ENCODE measurements at places on chromosomes 5 and 9.

GRCh38 chr9:134227451-134228411 lies 63.4 kb upstream of the RNU6ATAC start:
- no peak for DNase-seq

GRCh38 chr9:118693645-118694044 lies 675.6 kb downstream of the BRINP1 start:
- no peak for DNase-seq

DNA sequence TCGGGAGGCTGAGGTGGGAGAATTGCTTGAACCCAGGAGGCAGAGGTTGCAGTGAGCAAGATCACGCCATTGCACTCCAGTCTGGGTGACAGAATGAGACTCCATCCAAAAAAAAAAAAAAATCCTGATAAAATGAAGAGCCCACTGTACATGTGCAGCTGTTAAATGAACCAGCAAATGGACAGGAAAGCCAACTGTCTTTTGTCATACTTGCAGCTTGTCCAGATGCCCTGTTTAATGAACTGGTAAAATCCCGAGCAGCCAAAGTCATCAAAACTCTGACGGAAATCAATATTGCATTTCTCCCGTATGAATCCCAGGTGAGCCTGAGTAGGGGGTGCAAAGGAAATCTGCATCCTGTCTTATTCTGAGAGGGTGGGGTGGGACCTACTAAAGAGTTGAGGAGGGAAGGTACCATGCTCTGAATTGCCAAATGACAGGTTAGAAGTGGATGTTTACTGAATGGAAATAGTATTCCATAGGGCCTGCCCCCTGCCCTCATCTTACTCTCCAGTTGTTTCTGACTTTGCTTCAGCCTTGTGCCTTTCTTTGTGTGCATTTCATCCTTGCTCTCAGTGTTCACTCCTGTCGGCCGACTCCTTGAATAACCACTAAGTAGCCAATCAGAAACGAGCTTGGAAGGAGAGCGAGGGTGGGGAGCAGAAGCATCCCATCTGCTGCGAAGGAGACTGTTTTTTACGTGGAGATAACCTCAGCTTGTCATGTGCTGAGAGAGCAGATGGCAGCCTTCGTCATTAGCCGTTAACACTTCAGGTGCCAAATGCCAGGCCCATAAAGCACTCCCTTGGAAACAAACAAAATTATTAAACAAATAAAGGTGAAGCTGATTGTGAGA lies 45.7 kb upstream of the CFAP157 start:
- no peak for DNase-seq

GRCh38 chr9:86163503-86163902 lies 64.1 kb upstream of the GOLM1 start:
- DNase-seq = peak; percentile 66

GRCh38 chr9:17462869-17463464 lies 115.9 kb upstream of the SH3GL2 start:
- DNase-seq = peak; percentile 76

DNA sequence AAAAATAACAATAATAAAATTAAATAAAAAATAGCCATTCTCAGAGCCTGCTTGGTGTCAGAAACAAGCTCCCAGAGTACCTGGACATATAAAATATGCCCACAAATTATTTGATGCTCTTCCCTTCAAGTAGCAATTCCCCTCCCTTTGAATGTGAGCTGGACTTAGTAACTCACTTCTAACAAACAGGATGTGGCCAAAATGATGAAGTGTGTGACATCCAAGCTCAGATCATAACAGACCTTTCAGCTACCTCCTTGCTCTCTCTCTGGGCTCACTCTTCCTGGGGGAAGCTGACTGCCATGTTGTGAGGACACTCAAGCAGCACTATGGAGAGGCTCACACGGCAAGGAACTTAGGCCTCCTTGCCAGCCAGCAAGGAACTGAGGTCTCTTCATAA lies 69.0 kb downstream of the SPRY4 start:
- DNase-seq = peak; percentile 16

DNA sequence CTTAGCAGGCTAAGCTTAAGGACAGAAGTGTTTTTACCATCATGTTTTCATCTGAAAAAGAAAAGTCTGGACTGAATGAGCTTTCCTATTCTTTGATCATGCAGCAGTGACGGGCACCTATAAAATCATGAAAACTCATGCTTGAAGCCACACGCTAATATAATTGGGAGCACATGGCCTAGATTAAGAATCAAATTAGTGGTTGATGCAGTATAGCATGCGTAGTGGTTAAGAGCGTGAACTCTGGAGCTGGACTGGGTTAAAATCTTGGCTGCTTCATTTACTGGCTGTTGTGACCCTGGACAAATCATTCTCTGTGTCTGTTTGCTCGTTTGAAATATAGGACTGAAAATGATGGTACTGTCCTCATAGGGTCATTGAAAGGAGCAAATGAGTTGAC lies 49.9 kb upstream of the IL13 start:
- no peak for DNase-seq

DNA sequence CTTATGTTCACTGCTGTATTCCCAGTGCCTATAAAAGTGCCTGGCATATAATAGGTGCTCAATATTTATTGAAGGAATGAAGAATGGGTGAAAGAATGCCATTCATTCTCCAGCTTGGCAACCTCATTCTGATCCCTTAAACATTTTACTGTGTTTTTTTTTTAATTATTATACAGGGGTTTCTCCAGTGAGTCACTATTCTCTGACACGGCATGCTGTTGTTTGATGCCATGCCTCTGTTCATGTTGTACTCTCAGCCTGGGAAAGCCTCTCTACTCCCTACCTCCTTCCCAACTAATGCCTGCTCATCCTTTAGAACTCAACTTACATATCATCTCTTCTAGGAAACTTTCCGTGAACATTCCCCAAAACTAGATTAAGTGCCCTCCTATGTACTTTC lies 70.2 kb upstream of the PHF24 start:
- DNase-seq = no peak

GRCh38 chr9:73527521-73527920 lies 375.9 kb downstream of the ANXA1 start:
- peak; percentile 18 for DNase-seq

- no peak for DNase-seq
Observed at GRCh38 chr5:40634154-40634553, 45.6 kb upstream of the PTGER4 start.

DNA sequence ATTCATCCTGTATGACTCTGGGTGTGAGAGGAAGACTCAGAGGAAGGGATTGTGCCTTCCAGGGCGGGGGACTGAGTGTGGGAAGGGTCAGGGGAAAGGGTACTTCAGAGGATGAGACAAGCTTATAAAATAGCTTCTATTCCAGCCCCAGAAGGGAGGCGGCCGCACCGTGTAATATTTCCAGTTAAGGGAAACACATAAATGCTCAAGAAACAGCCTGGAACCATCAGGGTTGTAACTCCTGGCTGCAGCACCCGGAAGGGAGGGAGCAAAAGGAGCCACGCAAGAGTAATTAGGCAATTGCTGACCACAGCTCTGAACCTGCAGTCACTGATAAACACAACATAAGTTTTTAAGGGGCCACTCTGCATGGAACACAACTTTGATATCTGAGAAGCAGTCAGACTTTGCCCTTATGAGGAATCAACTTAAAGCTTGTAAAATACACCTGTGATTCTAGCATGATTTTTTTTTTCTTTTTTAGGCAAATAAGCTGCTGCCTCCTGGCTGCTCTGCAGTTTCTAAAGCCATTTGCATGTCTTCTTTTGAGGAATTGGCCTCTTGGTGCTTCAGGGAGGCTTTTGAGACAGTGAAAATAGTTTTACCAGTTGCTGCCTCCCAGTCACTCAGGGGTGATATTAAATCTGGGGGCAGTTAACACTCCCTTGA lies 382.7 kb downstream of the ENC1 start:
- peak; percentile 62 for DNase-seq

GRCh38 chr9:19173598-19174125 lies 46.4 kb upstream of the PLIN2 start:
- no peak for DNase-seq

DNA sequence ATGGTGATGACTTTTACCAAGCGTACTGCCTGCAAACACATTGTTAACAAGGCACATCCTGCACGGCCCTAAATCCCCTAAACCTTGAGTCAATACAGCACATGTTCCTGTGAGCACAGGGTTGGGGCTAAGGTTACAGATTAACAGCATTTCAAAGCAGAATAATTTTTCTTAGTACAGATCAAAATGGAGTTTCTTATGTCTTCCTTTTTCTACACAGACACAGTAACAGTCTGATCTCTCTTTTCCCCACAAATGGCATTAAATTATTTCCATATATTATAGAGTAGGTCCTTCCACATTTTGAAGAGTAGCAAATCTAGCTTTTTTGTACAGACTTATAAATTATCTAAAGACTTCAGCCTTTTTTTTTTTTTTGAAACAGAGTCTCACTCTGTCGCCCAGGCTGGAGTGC lies 1.6 kb upstream of the TMEM141 start:
- no peak for DNase-seq

DNA sequence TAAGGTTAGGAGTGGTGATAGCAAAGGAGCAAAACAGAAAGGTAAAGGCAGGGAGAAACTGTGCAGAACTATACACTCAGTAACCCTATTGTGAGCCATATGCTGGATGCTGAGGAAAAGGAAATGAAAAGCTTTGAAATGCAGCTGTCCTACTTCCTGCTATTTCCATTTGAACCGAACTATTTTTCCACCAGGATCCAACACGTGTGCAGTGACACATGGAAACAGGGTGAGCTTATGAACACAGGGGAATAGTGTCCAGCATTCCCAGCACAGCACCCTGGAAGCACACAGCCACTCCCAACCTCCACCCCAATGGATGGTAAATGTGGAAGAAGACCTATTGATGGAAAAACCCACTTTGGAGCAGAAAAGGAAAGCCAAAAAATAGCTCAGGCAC lies 69.0 kb upstream of the SLC12A2 start:
- peak; percentile 8 for DNase-seq

DNA sequence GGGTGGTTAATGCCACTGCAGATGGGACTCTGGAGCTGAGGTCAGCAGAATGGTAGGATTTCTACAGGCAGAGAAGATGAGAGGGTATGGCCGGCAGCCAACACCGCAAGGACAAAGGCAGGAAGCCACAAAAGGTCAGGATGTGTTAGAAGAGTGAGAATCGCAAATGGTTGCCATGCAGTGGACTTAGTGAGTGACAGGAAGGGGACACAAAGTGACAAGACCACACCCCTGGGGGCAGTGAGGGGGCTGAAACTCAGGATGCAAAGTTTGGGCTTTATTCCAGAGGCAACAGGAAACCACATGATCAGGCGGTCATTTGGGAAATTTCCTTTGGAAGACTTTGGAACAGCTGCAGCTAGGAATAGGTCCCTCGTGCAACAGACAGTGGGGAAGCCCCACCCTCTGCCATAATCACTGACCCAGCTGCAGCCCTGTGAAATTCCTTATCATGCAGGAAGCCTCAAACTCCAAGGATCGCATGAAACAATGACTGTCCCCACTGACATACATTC lies 14.2 kb upstream of the CCDC180 start:
- peak; percentile 66 for DNase-seq

DNA sequence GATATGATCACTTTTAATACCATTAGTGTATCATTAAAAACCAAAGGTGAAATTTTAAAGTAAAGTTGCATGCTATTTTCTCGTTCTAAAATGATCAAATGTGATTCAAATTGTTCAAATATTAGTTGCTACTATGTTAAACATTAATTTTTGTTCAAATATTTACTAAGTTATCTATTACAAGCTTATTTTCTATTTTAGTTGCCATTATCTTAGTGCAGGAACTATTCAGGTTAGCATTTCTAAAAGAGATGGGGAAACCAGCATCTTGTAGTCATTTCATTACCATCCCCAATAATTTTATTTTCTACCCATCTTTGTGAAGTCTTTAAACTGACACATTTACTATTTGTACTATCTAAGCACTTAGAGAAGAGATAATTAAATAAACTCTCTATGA lies 166.0 kb downstream of the RFX3 start:
- DNase-seq = no peak

DNA sequence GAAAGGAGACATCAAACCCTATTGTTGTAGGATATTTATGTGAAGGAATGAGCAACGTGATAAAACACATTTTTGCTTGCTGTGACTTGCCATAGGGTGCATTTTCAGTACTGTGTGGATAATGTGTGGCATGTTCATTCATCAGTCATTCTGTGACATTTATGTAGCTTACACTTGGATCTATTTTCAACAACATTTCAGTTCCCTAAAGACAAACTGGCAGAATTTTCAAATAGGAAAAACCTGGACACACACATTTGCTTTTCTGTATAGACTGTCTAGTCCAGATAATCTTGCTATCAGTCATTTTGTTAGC lies 127.7 kb downstream of the TMC1 start:
- no peak for DNase-seq

GRCh38 chr5:56601641-56602071 lies 213.7 kb upstream of the MAP3K1 start:
- no peak for DNase-seq

- DNase-seq = peak; percentile 32
Observed at GRCh38 chr9:87640385-87640795, 85.5 kb upstream of the CTSL start.

- DNase-seq = no peak
Observed at GRCh38 chr9:85594316-85594715, 147.4 kb downstream of the AGTPBP1 start.

DNA sequence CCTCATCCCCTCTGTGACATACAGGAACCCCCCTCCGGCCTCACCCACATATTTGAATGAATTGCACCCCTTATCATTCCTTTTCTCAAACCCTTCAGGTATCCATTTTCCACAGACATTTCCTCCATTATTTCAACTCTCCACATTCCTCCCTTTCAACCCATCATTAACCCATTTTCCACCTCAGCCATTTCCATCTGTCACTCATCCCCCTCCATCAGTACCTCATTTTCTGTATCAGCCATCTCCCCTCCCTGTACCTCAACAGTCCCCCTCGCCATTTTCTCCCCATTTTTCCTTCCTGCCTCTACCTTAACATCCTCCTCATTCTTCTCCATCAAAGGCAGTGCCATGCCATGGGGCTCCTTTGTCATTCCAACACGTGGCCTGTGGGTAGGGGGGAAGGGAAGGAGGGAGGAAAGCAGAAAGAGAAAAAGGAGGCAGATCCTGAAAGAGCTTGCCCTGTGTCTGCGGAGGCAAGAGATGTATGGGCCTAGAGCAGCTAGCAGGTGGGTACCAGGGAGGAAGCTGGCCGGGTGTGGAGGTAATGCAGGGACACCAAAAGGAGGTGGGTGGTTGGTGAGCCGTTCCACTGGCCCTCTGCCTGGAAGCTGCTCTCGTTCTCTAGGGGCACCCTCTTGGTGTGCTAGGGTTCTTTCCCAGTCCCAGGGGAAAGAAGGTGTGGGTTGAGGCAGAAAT lies 1.5 kb downstream of the DNAJB5 start:
- DNase-seq = no peak

- no peak for DNase-seq
Observed at GRCh38 chr9:7996558-7996957, 197.0 kb upstream of the DMAC1 start.

DNA sequence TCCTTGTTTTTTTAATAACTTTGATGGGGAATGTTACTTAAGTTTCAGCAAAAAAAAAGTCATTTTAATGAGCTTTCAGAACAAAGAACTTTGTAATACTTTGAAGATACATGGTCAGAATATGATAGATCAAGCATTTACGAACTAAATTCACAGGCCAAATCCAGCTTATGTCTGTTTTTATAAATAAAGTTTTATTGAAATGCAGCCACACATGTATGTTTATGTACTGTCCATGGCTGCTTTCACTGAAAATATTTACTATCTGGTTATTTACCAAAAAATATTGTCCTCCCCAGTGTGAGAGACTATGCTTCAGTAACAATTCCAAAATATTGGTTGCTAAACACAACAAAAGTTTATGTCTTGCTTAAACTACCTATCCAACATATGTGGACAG lies 366.7 kb downstream of the PIK3R1 start:
- DNase-seq = no peak
